CD4-positive, alpha-beta T cell treated with Interferon alpha-2 for 1 hour (primary cell): ENCODE measurements at places on chromosomes 12 and 14.
A peak's percentile ranks its signal among the peaks of the same experiment; 100 is the strongest.

DNA sequence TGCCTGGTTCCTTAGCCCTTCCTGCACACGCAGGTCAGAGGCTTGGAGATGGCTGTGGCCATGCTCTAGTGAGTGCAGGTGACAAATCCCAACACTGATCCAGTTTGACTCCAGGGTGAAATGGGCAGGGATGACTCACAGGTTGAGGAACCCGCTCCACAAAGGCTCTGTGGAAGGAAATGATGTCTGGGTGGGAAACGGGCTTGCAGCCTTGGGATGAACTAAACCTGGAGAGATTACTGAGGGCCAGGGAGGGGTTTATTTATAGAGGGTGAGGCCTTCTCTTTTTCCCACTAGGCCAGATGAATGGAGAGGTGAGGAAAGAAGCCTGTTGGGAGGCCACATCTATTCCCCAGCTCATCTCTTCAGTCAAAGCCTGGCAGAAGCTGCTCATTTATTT is 29.3 kb upstream of the EMP1 start:
- no peak for DNase-seq

- DNase-seq: no peak
Measured at GRCh38 chr14:59190372-59190771, 1.9 kb downstream of the DAAM1 start.

DNA sequence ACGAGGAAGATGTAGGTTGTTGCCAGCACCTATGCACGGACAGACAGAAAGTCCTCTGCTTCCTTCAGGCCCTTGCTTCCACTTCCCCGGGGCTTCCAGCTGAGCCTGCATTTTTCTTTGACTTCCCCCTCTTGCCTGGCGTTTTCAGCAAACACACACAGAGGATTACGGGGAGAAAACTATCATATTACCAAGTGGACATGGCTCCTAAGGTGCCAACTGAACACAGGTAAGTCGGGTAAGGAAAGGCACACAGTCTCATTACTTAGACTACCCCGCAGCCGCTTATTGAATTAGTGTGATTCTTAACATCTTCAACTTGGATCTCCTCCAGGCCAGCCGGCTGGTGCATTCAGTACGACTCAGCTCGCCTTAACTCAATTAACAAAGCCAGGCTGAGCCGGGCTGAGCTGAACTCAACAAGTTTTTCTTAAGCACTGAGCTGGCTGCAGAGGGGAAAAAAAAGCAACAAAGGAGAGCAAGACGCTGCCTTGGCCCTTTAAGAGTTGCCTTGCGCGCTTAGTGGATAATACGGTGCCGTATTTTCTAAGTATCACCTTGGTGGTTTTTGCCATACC is 19.2 kb upstream of the MAP1LC3B2 start:
- DNase-seq: no peak

GRCh38 chr12:116558280-116559161 is 660 bp upstream of the MAP1LC3B2 start:
- no peak for DNase-seq

DNA sequence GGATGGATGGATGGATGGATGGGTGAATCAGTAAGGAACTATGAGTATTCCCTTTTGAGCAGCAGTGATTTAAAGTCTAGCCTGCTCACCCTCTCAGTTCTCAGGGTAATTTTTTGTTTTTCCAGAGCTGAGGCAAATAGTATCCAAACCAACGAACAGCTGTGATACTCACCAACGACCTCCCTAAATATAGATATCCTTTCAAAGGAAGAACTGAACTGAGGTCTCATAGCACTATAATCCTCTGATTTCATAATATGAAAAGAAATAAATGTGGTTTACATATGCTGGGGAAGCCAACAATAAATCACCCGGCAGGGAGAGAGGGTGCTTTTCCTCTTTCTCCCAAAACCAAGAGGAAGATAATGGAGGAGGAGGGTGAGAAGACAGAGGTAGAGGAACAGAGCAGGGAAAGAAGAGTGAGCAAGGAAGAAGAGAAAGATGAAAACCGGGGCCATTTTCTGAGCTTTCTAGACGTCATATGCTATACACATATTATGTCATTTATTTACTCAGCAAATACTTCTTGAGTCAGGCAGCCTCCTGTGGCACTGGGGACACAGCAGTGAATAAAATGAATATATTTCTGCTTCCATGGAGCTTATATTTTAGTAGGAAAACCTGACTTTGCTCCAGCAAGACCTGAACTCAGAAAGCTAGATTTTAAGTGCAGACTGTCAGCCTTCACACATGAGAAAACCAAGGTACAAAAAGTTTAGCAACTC is 710.7 kb upstream of the TBX3 start:
- DNase-seq: no peak

DNA sequence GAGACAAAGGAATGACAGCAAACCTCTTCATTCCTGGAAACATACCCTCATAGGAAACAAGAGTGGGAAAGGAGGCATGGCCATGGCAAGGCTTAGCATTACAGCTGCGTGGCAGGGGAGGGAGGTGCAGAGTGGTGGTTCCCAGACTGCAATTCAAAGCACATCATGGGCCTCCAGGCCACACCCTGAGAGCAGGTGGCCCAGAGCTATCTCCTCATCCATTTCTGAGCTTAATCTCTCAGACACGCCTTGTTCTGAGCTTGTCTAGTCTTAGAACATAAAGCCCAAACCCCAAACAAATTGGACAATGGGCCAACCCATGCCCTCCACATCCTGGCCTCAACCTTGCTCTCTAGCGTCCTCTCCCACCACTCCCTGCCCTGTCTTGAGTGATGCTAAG is 5.9 kb upstream of the KRT3 start:
- DNase-seq: no peak

GRCh38 chr12:62934799-62935674 is at the start of gene PPM1H:
Gene PPM1H, minus strand, starts transcription at chr12:62935150. Its CDS starts 414 bp downstream, at chr12:62934736.
- DNase-seq: peak; percentile 12

- DNase-seq: peak; percentile 11
Measured at GRCh38 chr14:65042731-65043372, 56.2 kb downstream of the FNTB start.

- DNase-seq: no peak
Measured at GRCh38 chr12:23066095-23066494, 441.1 kb downstream of the ETNK1 start.

- no peak for DNase-seq
Measured at GRCh38 chr12:85448548-85449139, 168.6 kb downstream of the ALX1 start.

DNA sequence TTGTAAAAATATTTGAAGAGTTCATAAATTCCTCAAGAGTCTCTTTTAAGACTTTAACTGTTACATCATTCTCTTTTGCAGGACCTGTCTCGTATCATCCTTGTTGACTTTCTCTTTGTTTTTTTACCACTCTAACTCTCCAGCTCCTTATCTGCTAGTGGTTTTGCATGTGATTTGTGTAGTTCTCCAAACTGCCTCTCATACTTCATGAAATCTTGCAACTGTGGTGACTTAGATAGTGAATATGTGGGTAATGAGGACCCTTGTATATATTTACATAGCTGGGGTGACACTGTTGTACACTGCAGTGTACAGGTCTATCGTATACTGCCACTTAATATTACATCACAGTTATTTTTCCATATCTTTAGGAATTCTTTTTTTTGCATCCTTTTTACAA is 40.2 kb upstream of the EMP1 start:
- no peak for DNase-seq
